ENCODE measurements at places on chromosomes 6 and 20. TPM values are rescaled to one million over a fixed set of nuclear protein-coding genes. Genes with fewer than 3 reads are reported as not detected.
A peak's percentile ranks its signal among the peaks of the same experiment; 100 is the strongest.

GRCh38 chr6:7138921-7139358 lies 31.2 kb downstream of the RREB1 start:
- DNase-seq, result no peak

GRCh38 chr6:137117581-137117980 lies 55.9 kb downstream of the IL22RA2 start:
- DNase-seq, result no peak

DNA sequence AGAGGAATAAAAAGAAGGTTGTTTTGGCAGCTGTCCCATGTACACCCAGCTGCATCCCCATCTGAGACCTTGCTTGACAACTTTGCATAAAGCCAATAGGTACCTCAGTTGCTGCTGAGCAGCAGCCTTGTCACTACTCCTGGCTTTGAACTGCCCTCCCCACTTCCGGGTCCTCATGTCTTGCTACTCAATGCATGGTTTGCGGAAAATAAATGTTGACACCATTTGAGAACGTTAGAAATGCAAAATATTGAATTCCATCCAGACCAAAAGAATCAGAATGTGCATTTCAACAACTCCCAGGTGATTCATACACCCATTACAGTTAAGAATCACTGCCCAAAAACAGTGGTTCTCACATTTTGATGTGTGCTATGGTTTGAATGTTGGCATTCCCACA lies 32.9 kb downstream of the GPX5 start:
- DNase-seq, result no peak

Gene F13A1
- 0.75 TPM for total RNA-seq

DNA sequence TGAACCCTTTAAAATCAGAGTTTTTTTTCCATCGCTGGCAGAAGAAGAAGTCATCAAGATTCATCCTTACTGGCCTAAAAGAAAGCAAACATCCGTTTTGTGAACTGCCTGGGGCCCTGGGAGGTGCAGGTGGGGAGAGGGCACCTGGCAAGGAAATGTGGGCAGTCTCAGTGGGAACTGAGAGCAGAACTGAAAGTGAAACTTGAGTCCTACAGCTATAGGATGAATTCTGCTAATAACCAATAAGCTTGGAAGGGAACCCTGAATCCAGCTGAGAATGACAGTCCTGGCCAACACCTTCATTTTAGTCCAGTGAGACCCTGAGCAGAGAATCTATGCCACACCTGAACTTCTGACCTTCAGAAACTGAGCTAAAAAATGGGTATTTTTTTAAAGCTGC lies 130.1 kb upstream of the ASCC3 start:
- DNase-seq, result no peak

Gene IYD
- not detected for total RNA-seq

Gene NR2E1
- not detected for total RNA-seq

DNA sequence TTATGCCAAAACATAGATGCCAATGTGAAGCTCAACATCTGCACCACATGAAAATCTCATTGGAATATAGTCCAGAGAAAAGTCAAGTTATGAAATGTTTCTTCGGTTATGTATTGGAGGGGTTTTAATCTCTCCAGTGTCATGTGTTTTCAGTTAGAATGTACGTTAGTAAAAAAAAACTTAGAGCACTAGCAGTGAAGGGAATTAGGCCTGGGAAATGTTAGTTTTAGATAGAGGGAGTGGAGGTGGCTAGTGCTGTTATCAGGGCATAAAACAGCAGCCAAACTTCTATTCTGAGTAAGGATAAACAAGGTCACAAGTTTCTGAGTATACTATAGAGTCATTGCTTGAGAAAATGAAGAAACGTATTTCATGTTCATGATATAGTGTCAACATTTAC lies 42.9 kb downstream of the HDGFL1 start:
- DNase-seq, result no peak

Gene UBE2J1
- total RNA-seq, result 32.8 TPM

DNA sequence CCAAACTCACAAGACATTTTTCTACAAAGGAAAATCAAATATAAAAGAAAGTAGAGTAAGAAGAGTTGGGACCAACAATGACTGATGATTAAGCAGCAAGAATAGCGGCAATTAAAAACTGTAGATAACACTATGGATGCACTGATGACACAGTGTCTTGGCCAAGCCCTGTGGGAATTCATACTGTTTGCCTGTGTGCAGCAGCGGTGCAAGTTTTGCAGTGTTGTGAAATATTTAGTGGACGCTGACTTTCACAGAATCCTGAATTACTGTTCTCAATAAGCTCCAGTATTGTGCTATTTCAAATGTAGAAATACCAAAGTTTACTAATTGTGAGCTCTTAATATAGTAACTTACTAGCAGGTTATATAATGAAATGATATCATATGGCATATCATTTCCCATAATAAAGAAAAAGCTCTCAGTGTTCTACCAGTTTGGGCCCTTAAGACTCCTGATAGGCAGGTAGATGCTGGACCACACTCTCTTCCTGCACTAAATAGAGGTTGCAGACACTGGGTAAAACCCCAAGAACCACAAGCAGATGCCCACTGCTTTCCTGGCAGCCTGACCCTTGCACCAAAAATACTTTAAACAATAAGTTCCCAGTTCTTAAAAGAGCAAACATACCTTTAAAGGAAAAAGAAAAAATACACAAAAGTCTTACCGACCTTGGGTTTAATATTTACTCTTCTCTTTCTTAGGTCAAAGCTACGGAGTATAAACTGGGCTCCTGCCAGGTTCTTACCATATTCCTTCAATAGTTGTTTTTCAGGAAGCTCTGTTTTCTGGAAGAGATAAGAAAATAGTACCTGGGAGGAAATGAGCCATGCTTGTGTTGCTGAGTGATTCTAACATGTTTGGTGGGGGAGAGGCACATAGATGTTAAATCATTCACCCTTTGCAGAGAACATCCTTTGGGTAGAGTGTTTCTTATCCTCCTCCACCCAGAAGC lies 41.6 kb downstream of the ANKEF1 start:
- no peak for DNase-seq

Gene C20orf144
- 0.27 TPM for total RNA-seq

GRCh38 chr20:37042986-37043972 lies 52.5 kb downstream of the RBL1 start:
- peak; percentile 15 for DNase-seq

GRCh38 chr20:37438464-37439222 lies 82.4 kb upstream of the NNAT start:
- DNase-seq, result no peak

- no peak for DNase-seq
Observed at GRCh38 chr20:8039042-8039441, 19.5 kb upstream of the TMX4 start.

DNA sequence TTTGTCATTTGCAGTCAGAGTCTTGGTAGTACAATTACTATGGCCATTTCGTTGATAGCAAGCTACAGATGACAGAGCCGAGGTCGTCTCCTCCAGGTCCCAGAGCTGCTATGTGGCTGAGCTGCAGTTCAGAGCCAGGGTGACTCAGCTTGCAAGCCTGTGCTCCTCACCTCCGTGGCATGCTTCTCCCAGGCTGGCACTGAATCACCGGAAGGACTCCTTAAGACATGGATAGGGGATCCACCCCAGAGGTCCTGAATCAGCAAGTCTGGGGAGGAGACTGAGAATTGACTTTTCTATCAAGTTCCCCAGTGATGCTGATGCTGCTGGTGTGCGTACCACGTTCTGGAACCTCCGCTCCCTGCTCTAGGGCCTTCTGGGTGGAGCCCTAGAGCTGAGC lies 291.2 kb downstream of the CDH26 start:
- DNase-seq, result no peak

DNA sequence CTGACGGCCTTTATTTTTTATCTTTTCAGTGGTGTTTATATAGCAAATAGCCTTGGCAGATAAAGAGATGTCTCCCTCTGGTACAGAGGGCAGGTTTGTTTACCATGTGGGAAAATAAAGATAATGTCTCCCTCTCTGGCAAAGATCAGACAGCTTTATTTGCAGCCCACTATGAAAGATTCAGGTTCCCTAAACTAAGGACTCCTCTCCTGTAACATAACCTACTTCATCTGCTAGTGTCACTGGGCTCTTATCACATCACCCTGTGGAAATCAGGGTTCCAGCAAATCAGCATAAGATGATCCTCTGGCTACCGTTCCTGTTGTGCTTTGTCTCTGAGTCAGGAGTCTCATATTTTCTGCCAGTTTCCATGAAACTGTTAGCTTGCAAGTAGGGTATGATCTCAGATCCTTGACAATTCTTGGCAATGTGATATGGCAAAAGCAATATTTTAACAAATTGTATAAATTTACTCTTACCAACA lies 3.1 kb downstream of the FBXL4 start:
- no peak for DNase-seq

DNA sequence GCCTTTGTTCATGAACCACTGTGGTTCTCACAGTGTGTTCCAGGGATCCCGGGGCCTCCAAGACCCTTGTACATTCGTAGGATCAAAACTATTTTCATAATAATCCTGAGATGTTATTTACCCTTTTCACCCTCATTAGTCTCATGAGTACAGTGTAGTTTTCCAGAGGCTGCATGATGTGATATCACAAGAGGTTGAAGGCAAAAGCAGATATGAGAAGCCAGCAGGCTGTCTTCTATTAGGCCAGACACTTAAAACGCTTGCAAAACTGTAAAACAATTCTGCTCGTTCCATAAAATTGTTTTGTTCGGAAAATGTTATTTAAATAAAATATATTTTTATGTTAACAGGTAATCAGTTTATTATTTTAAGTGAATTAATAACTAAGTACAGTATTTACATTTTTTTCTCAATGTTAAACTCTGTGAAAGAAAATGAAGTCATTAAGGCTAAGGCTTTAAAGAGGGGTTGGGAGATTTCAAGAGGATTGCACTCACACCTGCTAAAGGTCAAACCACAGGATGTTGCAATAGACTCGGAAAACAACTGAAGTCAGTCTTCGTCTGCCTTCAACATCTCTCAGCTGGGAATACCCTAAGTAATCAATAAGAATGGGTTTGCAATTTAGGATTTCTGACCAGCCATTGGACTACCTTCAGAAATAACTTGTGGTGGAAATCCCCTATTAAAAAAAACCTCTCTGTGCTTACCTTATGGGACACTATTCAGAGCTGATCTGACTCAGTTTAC lies 474.2 kb downstream of the KIF16B start:
- no peak for DNase-seq

Gene PLG
- 0.31 TPM for total RNA-seq

- DNase-seq, result no peak
Observed at GRCh38 chr6:21147995-21148394, 445.6 kb upstream of the SOX4 start.

Gene LINC00237
- total RNA-seq, result 0.17 TPM

Gene RNF182
- 0.15 TPM for total RNA-seq

DNA sequence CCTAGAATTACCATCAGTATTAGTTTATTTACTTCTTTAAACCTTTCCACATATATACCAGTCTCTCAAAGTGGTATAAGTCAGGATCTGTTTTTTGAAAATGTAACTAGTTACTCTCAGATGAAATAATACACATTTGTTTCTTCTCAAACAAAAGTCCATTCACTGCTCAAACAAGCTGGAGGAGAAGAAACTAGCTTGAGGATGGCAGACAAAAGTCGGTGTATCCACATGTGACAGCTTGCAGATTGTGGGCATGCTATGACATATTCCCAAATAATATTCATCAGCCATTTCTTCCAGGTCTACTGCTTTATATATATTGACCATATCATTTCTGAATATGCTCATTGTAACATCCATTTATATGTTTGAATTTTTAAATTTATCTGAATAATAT lies 197.4 kb upstream of the KCNQ5 start:
- no peak for DNase-seq

DNA sequence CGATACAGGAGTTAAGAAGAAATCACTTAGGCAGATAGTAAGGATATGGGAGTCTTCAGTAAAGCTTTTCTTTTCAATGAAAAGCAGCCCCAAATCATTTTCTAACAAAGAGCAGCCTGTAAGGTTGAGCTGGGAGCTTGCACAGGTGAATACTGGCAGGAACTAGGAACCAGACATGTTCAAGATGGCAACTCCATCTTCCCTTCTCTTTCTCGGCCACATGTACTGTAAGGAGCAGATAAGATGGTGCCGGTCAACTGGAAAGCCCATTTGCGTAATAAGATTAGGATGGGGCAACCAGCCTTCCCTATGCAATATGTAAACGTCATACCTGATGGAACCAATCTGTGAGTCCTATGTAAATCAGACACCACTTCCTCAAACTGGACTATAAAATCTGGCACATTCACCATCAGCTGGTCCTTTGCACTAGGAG lies 46.2 kb upstream of the RNGTT start:
- DNase-seq, result no peak

GRCh38 chr6:144548536-144548935 lies 263.4 kb downstream of the UTRN start:
- no peak for DNase-seq

DNA sequence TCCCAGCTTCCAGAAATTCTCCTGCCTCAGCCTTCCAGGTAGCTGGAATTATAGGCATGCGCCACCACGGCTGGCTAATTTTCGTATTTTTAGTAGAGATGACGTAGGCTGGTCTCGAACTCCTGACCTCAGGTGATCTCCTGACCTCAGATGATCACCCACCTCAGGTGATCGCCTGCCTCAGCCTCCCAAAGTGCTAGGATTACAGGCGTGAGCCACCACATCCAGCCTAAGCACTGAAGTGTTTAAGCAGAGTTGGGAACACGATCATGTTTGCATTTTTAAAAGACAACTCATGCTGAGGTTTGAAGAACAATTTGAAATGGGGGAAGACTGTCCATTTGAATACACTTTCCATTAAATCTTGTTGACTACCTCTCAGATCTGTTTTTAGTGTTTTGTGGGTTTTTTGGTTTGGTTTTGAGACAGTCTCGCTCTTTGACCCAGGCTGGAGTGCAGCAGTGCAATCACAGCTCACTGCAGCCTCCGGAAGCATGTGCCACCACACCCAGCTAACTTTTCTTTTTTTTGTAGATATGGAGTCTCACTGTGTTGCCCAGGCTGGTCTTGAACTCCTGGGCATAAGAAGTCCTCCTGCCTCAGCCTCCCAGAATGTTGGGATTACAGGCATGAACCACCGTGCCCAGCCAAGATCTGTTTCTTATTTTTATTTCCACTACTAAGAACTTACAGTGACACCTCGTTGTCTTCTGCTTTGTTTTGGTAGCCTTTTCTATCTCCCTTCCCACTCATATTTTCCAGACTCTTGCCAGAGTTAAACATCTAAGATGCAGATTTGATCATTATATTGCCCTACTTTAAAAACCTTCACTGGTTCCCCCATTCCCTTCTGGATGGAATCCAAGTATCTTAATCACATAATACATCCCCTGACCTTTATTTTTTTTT lies 5.5 kb downstream of the CASP8AP2 start:
- DNase-seq, result no peak

Gene HRH3
- total RNA-seq, result not detected

DNA sequence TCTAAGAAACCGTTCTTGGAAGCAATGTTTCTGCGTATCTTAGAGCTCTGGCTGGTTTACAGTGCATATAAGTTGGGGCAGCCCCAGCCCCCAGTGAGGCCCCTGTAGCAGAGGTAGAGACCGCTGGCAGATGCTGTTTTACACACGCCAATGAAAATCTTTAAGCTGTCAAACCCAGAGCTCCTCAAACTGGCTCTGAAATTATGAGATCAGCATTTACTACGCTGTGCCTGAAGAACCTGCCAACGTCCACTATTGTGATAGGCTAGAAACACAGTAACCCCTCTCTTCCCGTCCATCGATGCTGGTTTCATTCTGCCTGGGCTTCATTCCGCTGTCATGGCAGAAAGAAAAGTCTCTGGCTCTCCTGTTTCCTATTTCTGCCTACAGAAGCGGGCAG lies 160.6 kb downstream of the SMOC2 start:
- DNase-seq, result no peak
